ENCODE measurements at places on chromosomes 7 and 10.
A peak's percentile ranks its signal among the peaks of the same experiment; 100 is the strongest.

DNA sequence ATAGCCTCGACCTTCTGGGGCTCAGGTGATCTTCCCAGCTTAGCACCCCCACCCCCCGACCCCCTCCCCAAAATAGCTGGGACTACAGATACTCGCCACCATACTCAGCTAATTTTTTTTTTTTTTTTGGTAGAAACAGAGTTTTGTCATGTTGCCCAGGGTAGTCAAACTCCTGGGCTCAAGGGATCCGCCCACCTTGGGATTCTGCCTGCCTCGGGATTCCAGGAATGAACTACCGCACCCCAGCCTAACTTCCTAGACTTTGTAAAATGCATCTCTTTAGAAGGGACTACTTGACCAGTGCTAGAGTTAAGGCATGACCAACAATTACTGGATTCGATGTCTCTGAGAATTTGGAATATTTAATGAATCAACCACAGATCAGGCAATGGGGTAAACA lies 85.9 kb downstream of the MDFIC start:
- no peak for DNase-seq

DNA sequence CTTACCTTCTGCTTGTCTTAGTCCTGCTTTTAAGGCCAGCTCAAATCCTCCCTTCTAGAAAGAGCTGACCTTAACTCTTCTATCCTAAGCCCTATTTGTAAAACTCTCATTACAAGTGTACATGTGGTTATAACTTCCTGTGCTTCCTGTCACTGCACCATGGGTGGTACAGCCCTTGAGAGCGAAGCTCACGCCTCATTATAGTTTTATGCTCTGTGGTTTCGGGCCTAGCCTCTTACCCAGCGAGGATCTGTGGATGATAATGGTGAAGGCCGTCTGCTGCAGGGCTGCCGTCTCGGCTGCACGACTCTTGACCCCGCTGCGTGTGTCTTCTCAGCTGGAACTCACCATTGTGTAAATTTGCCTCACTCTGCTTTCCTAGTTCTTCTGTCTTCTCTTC lies 74.6 kb downstream of the CUL1 start:
- DNase-seq, result no peak

GRCh38 chr10:116809483-116810119 lies 39.7 kb upstream of the ENO4 start:
- DNase-seq, result no peak

GRCh38 chr7:144001543-144001942 lies 1.4 kb downstream of the OR6B1 start:
- no peak for DNase-seq

DNA sequence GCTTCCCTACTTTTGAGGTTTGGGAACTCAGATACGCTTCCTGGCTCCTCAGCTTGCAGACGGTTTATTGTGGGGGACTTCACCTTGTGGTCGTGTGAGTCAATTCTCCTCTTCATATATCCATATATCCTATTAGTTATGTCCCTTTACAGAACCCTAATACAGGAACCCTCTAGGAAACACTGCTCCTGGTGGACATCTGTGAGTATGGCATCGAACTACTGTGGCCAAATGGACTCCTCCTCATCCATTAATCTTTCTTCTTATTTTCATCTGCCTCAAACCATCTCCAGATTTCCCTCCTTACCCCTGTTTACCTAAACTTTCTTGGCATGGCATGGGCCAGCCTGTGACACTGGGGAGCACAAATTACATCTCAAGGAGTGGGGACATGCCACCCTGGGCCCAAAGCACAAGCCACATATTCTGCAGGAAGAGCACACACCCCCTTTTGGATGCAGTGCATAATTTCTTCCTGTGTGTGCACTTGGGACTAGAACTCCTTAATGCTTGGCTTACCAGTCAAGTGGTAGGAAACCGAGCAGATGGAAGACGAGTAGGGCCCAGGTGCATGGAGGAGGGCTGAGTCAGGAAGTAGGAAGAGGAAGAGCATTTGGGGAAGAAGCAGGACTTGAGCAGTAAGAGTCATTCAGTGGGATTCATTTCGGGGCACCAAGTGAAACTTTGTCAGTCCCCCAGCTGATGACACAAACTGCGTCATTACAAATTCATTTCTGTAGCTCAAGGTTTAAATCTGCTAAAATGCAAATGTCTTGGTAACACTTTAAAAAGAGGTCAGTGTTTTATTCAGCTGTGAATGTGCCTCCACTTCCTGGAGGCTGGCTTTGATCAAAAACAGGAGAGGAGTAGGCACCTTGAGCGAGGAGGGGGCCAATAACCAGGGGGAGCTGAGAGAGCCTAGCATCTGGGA lies 80.8 kb upstream of the PLXNA4 start:
- DNase-seq, result no peak

DNA sequence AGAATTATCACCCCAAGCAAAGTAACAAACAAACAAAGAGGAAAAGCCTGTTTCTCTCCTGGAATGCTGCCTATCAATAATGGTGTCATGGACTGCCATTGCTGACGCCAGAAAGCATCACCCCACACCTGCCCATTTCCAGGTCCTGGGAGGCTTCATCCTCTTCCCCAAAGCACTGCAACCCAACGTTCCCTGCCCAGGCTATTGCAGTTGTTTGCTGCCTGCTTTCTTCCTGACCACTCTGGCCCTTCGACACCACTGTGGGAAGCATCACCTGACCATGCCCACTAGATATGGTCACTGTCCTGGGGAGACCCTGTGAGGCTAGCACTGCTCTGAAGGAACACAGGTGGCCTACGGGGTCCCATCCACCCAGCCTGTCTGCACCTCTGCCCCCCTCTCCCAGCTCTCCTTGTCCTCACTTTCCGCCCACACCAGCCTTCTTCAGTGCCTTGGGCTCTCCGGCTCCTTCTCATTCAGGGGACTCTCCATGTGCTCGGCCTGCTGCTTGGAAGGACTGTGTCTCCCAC lies 439.6 kb downstream of the GLRX3 start:
- DNase-seq, result no peak

GRCh38 chr7:15015545-15016314 lies 113.2 kb upstream of the DGKB start:
- DNase-seq, result no peak

- no peak for DNase-seq
These were observed 171.9 kb downstream of the OTUD1 start for GRCh38 chr10:23610626-23611307.

DNA sequence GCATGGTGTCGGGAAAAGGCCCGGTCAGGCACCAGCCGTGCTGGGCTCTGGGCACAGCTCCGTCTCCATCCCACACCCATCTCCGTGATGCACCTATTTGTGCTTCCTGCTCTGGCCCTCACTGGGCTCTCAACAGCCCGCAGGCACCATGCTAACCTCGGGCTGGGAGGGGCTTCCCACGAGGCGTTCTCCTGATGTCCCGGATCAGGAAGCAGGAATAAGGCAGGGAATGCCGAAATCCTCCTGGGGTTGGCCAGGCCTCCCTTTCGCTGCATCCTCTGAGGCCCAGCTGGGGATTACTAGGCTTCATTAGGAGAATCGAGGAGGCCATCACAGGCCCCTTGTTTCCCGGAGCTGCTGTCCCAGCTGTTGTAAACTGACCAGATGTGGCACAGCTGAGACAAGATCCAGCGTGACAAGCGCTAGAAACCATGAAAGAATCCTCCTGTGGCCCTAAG lies 72.0 kb downstream of the FAM53B start:
- DNase-seq, result no peak

DNA sequence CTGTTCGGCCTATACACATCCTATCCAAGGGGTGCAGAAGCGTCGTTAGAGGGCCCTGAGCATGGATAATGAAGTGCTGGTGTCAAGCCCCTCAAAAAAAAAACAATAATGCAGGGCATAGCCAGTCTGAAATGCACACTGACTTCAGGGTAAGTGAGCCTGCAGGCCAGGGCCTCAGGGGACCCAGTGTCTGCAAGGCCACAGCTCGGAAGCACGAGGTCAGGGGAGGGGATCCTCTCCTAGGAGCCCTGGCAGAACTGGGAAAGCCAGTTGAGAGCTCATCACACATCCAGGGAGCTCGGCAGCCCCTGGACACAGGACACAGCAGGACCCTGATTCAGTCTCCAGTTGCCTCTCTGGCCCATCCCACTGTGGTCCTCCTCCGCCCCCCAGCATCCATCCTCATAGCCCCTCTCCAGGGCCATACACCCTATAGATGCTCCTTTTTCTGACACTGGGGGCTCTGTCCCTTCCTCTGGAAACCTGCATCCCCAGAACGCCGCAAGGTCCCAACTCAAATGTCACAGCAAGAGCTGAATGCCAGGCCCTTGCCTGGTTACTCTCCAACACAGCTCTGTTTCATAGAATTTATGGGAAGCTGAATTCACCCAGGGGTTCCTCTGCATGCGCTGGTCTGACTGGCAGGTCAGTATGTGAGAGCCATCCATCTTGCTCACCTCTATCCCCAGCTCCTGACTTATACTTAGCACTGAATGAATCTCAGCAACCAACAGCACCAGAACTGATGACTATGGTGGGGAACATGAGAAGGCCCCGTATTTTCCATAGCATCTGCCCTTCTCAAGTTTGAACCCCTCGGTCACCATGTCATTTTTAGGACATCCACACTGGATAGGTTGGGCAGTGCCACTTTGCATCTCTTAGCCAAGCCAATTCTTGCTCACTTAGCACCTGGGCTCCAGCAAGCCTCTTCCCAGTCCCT lies 717.0 kb upstream of the IGFBP3 start:
- DNase-seq, result no peak

GRCh38 chr10:93417266-93417665 lies 64.9 kb downstream of the MYOF start:
- DNase-seq, result no peak

DNA sequence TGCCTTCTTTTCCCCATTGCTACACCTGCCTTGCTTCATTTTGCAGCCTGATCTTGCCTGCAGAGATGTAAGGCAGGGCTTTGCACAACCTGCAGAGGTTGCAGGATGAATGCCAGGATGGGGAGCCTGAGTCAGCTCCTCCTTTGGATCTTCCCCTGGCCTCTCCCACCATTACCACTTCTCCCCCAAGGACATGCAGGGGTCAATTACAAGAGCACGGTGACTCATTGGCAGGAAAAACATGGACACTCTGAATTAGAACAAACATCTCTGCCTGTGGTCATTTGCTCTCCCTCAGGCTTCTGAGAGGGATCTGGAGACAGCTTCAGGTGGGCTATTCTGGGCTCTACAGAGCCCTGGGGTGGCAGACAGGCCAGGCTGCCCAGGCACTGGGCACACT lies 89.2 kb downstream of the HERPUD2 start:
- no peak for DNase-seq

- no peak for DNase-seq
These were observed 74.4 kb upstream of the EFCAB10 start for GRCh38 chr7:105655500-105656380.

- DNase-seq, result no peak
These were observed 106.6 kb downstream of the DKK1 start for GRCh38 chr10:52420656-52421055.

GRCh38 chr7:66640802-66641525 lies 12.3 kb downstream of the KCTD7 start:
- no peak for DNase-seq

- DNase-seq, result peak; percentile 36
These were observed 113.2 kb upstream of the RHEB start for GRCh38 chr7:151632750-151633515.

DNA sequence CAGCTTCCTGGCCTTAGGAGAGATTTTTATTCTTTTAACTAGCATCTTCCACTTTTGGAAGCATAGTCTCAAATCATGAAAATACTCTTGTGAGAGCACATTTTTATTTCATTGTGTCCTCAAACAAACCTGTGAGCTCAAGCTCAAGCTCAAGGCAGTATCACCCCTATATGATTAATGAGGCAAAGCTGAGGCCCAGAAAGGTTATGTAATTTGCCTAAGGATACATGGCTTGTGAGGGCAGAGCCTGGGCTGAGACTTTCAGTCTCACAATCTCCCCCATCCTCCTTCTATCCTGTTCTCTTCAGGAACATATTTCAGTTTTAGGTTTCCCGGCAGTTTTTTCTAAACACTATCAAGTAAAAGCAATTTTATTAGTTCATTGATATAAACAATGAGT lies 359.5 kb downstream of the PTEN start:
- no peak for DNase-seq

- DNase-seq, result peak; percentile 42
These were observed 1.6 kb downstream of the SPOCK2 start for GRCh38 chr10:72086466-72087391.

- no peak for DNase-seq
These were observed 1.5 kb upstream of the C1GALT1 start for GRCh38 chr7:7180725-7181449.

DNA sequence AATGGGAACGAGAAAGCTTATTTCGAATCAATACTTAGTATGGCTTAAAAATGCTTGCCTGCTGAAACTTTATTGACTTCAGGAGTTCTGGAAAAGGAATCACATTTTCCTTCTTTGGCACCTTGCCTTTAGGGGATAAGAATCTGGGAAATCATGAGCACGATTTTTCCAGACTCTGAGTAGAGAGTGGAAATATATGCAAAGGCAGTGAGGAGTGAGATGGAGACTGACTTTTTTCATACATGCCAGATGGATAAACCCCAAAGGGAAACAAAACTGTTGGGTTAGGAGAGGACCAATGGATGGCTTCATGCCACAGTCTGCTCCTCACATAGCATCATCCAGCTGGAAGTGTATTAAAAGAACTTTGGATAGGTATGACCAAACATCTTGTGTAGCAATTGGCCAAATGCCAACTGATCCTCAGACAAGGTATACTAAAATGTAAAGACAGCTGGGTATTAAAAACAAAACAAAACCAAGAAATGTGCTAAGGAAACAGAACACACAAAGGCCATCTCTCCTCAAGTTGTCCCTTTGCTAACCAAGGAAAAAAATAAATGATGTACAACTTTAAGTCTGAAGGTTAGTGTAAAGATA lies 1.7 kb downstream of the COL28A1 start:
- no peak for DNase-seq

GRCh38 chr7:76191783-76192240 lies 9.9 kb upstream of the SRRM3 start:
- DNase-seq, result no peak

- no peak for DNase-seq
These were observed 165.3 kb upstream of the ZMIZ1 start for GRCh38 chr10:78903341-78903940.

DNA sequence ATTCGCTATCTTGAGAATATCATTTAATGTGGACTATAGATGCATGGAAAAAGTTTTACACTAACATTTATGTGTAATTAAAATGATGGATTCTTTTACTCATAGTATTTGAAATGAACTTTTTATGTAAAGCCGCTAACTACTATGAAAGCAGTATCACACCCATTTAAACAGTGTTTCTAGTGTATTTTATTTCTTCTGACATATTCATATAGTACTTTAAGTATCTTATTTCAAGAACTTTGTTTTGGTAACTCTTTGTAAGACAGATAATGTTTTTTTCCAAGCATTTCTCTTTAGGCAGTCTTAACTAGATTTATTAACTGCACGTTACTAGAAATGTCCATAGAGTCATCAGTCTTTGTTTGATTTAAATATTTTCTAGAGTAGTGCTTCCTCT lies 12.5 kb upstream of the ARMC3 start:
- no peak for DNase-seq

DNA sequence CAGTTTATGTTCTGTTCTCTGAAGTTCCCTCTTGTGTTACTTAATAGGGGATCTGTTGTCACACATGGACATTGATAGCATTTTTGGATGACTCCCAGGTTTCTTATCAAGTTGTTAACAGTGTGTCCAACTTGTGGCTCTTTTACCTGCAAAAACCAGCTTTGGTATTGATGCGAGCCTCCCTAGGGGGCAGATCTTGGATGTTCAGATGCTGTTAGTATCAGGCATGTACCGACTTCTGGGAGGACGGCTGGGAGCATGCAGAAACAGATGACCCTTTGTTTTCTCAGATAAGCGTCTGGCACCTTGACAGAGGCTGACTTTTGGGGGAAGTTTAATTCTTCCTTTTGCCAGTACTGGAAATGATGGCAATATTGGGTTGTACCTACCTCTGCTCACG lies 2.2 kb downstream of the PLPP4 start:
- no peak for DNase-seq

- no peak for DNase-seq
These were observed 24.1 kb upstream of the ADCYAP1R1 start for GRCh38 chr7:31028006-31028405.

Measured in C1 segment of cervical spinal cord (tissue), 14 donors.